ENCODE measurements at places on chromosomes 11 and 22.
A peak's percentile ranks its signal among the peaks of the same experiment; 100 is the strongest.

DNA sequence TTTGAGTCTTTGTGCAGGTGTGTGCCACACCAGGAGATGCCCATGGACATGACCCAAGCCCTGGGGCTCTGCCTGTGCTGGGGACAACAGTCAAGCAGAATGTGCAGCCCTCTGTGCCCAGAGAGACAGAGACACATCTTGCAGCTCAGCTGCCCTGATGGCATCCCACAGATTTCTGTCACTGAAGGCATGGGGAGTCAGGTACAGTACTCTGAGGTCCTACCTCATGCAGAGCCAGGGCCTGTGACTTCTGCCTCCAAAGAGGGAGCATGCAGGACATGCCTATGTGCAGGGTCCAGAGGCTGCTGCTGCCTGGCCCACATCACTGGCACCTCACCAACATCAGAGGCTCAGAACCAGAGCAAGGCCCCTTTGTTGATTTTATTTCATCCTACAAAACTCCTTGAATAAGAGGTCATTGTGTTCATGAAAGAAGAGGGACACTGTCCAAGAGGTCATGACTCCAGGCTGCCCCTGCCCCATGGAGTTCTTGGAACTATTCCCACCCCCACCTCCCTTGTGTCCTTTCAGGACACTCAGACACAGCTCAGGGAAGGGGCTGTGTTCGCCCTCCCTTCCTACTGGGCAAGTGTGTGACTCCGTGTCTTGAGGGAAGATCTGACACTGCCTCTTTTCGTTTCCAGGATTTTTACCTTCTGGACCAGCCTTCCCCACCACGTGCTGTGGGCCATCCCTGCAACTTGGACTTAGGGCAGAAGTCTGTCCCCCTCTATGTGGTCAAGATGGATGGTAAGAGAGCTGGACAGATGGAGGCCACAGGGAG is 62.3 kb downstream of the BTG4 start:
- no peak overlapping the region for H3K27ac ChIP-seq
- H3K4me3 ChIP-seq: no peak overlapping the region
- no peaks in the 10 kb centered on the region for H3K36me3 ChIP-seq
- no peaks in the 10 kb centered on the region for H3K4me1 ChIP-seq

DNA sequence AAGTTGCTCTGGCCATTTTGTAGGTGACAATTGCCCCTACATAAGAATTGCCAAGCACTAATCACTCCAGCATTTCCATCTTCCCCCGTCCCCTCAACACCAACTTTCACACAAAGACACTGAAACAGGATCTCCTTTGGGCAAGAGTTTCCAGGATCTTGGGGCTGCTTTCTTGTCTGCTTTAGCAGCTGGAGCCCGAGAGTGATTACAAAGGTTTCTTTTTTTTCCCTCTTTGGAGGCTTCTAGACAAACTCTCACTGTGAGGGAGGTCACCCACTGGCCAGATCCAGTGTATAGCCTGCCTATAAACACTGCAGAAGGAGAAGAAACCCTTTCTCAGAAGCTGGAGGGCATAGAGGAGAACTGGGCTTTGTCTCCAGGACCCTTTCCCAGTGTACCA is 92.5 kb downstream of the APIP start:
- H3K4me3 ChIP-seq: no peak overlapping the region
- H3K4me1 ChIP-seq: no peaks in the 10 kb centered on the region
- no peaks in the 10 kb centered on the region for H3K27me3 ChIP-seq
- no peaks in the 10 kb centered on the region for H3K36me3 ChIP-seq
- no peak overlapping the region for H3K27ac ChIP-seq

GRCh38 chr22:44407171-44407986 is 90.7 kb downstream of the RTL6 start:
- no peaks in the 10 kb centered on the region for H3K4me1 ChIP-seq
- H3K27me3 ChIP-seq: no peaks in the 10 kb centered on the region
- H3K27ac ChIP-seq: no peak overlapping the region
- no peaks in the 10 kb centered on the region for H3K36me3 ChIP-seq
- H3K4me3 ChIP-seq: no peak overlapping the region

GRCh38 chr11:72720047-72720446 is 32.2 kb downstream of the ARAP1 start:
- peaks cover 15% of the 10 kb centered on the region for H3K4me1 ChIP-seq
- H3K27me3 ChIP-seq: no peaks in the 10 kb centered on the region
- no peaks in the 10 kb centered on the region for H3K36me3 ChIP-seq
- H3K4me3 ChIP-seq: peak overlapping the region; percentile 88

DNA sequence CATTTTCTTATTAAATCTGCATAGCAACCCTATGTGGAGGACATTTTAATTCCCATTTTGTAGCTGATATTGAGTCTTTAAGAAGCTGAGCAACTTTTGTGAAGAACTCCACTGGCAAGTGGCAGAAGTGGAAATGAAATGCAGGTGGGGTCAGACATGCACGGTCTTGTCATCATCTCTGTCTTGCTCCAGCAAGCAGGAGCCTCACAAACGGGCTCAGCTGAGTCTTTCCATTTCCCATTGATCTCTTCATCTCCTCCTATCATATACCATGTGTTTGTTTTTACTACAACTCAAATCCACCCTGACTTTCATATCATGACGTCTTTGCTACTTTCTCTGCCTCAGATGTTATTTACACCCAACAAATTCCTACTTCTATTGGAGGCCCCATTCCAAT is 97.9 kb upstream of the TENM4 start:
- no peaks in the 10 kb centered on the region for H3K36me3 ChIP-seq
- no peak for DNase-seq
- H3K4me3 ChIP-seq: no peak overlapping the region

GRCh38 chr11:74826901-74827300 is 78.3 kb downstream of the RNF169 start:
- H3K27me3 ChIP-seq: no peaks in the 10 kb centered on the region
- H3K36me3 ChIP-seq: peaks cover 5% of the 10 kb centered on the region
- no peak for DNase-seq
- peaks cover 20% of the 10 kb centered on the region for H3K4me1 ChIP-seq
- no peak overlapping the region for H3K4me3 ChIP-seq
